Stomach (tissue), 19 donors: ENCODE measurements at places on chromosomes 7 and 10. TPM values are rescaled to one million over a fixed set of nuclear protein-coding genes. Genes with fewer than 3 reads are reported as not detected.

GRCh38 chr7:141685285-141686023 is 16.5 kb downstream of the DENND11 start:
- H3K27ac ChIP-seq = peak overlapping the region; percentile 14
- H3K4me3 ChIP-seq = no peak overlapping the region
- H3K36me3 ChIP-seq = peaks cover 63% of the 10 kb centered on the region
- DNase-seq = no peak
- H3K27me3 ChIP-seq = no peaks in the 10 kb centered on the region

PTPN20 gene
- polyA plus RNA-seq = 1.4 TPM

DNA sequence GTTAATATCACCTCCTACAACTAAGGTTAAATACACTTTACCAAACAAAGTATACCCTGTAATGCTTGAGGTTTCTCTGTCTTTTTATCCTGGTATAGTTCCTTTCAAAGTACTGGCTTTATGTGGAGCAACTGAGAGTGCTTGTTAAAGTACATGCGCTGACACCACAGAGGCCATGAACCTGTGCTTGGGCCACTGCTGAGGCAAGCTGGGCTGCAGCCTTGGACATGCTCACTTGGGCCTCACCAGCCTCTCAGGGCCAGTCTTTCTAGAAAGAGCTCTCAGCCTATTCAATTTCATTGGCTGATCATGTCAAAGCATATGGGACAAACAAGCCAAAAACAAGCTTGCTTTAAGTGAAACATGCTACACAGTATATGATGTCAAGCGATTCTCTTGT is 126.1 kb upstream of the DNAJB12 start:
- H3K27ac ChIP-seq = no peak overlapping the region
- no peak overlapping the region for H3K4me3 ChIP-seq
- no peaks in the 10 kb centered on the region for H3K27me3 ChIP-seq
- DNase-seq = no peak
- peaks cover 36% of the 10 kb centered on the region for H3K36me3 ChIP-seq

- no peak overlapping the region for H3K4me3 ChIP-seq
- no peak overlapping the region for H3K27ac ChIP-seq
- H3K4me1 ChIP-seq = no peaks in the 10 kb centered on the region
- H3K36me3 ChIP-seq = no peaks in the 10 kb centered on the region
Observed at GRCh38 chr10:82574081-82574480, 699.1 kb downstream of the NRG3 start.

DNA sequence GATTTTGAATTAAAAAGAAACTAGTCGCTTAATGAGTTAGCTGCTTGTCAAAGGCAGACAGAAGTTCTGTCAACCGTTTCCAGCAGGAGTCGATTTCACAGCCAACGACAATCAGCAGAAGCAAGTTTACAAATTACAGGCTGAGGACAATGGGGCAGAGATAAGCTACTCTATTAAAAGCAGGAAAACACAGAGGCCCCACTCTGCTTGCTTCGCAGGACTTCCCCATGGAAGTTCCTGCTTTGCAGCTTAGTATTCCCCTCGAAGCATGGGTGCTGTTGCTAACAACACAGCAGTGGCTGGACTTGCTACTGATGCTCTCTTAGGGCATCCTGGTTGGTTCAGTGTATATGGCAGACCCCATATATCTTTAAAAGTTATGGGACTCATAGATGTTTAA is 50.8 kb upstream of the KLF6 start:
- no peak for DNase-seq
- H3K4me1 ChIP-seq = peaks cover 14% of the 10 kb centered on the region
- H3K4me3 ChIP-seq = no peak overlapping the region

- no peaks in the 10 kb centered on the region for H3K27me3 ChIP-seq
- DNase-seq = no peak
- H3K36me3 ChIP-seq = no peaks in the 10 kb centered on the region
Observed at GRCh38 chr7:5423306-5423975, at the start of gene TNRC18. Gene TNRC18 (minus strand): TSS chr7:5423834. CDS start chr7:5421246, 2,588 bp downstream.

DNA sequence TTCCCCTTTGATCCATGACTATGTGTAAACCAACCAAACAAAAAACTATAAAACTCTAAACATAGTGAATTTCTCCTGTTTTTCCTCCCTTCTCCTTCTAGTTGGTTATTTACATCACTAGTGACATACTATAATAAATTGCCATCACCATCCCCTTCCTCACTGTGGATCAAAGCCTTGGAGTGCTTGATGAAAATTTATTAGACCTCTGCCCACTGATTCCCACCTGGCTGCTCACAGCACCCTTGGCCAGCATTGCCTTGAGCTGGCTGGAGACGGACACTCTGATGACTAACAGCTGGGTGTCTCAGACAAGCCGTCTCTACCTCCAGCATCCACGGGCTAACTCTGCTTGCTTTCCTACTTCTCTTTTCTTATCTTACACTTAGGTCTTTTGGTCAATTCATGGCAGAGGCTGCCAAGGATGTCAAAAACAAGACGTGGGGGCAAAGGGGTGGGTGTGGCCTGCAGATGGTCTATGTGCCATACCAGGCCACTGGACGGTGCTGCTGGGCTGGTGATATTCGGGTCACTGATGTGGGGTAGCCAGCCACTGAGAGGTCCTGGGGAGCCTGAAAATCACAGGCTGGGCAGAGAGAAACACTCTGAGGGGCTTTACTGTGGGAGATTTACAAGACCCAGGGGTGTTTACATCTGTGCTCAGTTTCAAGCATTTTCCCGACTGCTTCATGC is 207.8 kb downstream of the TAX1BP1 start:
- DNase-seq = no peak
- H3K27me3 ChIP-seq = no peaks in the 10 kb centered on the region
- H3K27ac ChIP-seq = no peak overlapping the region

SFXN4 gene
- 32.4 TPM for polyA plus RNA-seq

GRCh38 chr7:44210107-44210506 is 9.3 kb downstream of the YKT6 start:
- no peak for DNase-seq
- H3K36me3 ChIP-seq = peaks cover 76% of the 10 kb centered on the region
- no peak overlapping the region for H3K4me3 ChIP-seq
- H3K27me3 ChIP-seq = no peaks in the 10 kb centered on the region

DNA sequence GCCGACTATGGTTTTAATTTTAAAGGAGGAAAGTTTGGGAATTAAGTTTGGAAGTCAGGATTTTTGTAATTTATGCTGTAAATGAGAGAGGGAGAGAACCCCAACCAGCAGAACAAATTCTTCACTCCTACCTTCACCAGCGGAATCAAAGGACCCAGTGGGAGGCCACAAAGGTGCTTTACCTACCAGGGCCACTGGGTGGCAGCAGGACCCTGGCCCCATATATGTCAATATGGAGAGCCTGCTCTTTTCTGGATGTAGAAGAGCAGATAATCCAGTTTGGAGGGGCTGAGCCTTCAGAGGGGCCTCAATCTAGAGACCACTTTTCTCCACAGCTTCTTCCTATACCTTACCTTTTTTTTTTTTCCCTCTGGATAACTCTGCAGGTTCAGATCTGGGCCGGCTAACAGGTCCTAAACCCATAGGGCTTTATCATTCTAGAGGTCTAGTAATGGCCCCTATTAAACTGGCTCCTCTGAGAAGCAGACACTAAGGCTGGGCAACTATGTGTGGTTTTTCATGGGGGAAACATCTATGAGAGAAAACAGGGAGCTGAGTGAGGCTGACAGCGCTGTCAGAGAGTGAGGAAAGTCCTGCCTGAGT is 8.5 kb upstream of the SCD start:
- peak; percentile 89 for DNase-seq
- H3K4me1 ChIP-seq = peaks cover 10% of the 10 kb centered on the region
- H3K36me3 ChIP-seq = no peaks in the 10 kb centered on the region

DNA sequence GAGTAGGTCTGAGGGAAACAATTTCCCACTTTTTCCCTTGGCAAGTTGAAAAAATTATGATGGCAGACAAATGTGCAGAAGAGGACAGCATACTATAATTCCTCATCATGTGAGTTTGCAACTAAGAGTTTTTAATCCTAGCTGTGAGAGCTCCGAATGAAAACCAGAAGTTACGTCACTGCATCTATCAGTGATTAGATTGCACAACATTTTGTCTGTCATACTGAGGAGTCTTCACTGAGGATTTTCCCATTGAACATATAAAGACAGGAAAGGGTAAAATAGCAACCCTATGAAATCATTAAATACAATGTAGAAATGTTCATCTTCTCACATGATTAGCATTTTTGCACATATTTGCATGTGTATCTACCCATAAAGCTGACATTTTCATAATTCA is 45.8 kb downstream of the ZNF736 start:
- no peak overlapping the region for H3K4me3 ChIP-seq
- no peaks in the 10 kb centered on the region for H3K4me1 ChIP-seq
- peaks cover 12% of the 10 kb centered on the region for H3K36me3 ChIP-seq
- no peak overlapping the region for H3K27ac ChIP-seq
- no peak for DNase-seq

EBLN1 gene
- polyA plus RNA-seq = not detected

GRCh38 chr7:99098824-99099498 is 44.9 kb downstream of the SMURF1 start:
- DNase-seq = peak; percentile 67
- peak overlapping the region; percentile 81 for H3K27ac ChIP-seq
- no peaks in the 10 kb centered on the region for H3K27me3 ChIP-seq
- no peaks in the 10 kb centered on the region for H3K36me3 ChIP-seq
- H3K4me3 ChIP-seq = no peak overlapping the region
- H3K4me1 ChIP-seq = peaks cover 86% of the 10 kb centered on the region

ANK3 gene
- 12.8 TPM for polyA plus RNA-seq

DNA sequence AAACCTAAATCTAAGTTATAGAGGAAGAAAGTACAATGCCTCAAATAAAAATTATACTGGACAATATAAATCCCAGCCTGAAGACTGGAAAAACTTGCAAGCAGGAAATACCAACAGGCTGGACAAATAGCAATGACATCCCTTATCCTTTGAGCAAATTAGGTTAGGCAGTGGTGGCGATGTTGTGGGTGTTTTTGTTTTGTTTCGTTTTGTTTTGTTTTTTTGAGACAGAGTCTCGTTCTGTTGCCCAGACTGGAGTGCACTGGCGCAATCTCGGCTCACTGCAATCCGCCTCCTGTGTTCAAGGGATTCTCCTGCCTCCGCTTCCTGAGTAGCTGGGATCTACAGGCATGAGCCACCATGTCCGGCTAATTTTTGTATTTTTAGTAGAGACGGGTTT is 57.3 kb upstream of the TES start:
- H3K36me3 ChIP-seq = no peaks in the 10 kb centered on the region
- no peaks in the 10 kb centered on the region for H3K27me3 ChIP-seq
- DNase-seq = no peak

- no peaks in the 10 kb centered on the region for H3K36me3 ChIP-seq
- peaks cover 5% of the 10 kb centered on the region for H3K4me1 ChIP-seq
- DNase-seq = no peak
- H3K4me3 ChIP-seq = no peak overlapping the region
- H3K27ac ChIP-seq = no peak overlapping the region
Observed at GRCh38 chr7:16913643-16914042, 31.9 kb upstream of the AGR3 start.

DNA sequence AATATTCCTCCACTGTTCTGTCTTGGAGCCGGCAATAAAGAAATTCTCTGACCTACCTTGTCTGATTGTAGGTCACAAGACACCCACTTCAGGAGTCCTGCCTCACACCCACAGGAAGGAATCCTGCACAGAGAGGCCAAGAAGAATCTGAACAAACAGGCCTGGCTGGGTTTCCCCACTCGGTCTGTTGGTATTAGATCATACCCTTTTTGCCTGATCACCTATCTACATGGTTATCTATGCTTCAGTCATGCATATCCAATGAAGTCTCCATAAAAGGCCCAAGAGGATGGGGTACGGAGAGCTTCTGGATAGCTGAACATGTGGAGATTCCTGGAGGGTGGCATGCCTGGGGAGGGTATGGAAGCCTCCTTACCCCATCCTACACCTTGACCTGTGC is 12.3 kb downstream of the OGDH start:
- no peak overlapping the region for H3K4me3 ChIP-seq
- H3K27me3 ChIP-seq = no peaks in the 10 kb centered on the region
- H3K27ac ChIP-seq = no peak overlapping the region
- peaks cover 29% of the 10 kb centered on the region for H3K4me1 ChIP-seq

DNA sequence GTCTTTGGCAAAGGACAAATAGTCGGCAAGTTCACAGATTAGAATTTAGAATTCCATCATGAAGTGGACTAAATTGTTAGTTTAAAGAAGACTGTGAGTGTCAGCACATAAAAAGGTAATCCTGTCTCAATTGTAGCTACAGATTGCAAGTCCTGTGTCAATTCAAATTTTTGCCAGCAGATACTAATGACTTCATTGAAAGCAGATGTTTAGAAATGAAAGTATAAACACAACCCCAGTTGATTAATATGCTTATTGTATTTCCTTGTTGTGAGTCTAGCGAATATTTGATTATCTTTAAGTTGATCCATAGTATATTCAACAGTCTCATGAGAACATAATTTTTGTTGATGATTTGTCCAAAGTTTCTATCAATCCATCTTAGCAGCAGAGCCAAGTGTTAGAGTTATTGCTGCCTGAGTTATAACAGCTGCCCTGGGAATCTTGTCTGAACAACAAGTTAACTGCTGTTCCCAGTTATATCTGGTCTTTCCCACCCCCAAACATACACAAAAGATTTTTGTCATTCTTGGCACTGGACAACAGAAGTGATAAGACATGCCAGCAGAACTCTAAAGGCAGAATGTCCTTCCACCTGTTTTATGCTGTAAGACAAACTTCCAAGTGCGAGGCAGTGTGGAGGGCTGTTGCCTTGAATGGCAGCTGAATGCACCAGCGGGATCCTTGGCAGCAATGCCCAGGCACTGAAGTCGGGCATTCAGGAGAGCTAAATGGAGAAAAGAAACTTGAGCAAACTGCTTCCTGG is 21.3 kb upstream of the HERPUD2 start:
- H3K4me3 ChIP-seq = no peak overlapping the region
- no peaks in the 10 kb centered on the region for H3K36me3 ChIP-seq
- H3K27me3 ChIP-seq = no peaks in the 10 kb centered on the region
- peak overlapping the region; percentile 47 for H3K27ac ChIP-seq

DNA sequence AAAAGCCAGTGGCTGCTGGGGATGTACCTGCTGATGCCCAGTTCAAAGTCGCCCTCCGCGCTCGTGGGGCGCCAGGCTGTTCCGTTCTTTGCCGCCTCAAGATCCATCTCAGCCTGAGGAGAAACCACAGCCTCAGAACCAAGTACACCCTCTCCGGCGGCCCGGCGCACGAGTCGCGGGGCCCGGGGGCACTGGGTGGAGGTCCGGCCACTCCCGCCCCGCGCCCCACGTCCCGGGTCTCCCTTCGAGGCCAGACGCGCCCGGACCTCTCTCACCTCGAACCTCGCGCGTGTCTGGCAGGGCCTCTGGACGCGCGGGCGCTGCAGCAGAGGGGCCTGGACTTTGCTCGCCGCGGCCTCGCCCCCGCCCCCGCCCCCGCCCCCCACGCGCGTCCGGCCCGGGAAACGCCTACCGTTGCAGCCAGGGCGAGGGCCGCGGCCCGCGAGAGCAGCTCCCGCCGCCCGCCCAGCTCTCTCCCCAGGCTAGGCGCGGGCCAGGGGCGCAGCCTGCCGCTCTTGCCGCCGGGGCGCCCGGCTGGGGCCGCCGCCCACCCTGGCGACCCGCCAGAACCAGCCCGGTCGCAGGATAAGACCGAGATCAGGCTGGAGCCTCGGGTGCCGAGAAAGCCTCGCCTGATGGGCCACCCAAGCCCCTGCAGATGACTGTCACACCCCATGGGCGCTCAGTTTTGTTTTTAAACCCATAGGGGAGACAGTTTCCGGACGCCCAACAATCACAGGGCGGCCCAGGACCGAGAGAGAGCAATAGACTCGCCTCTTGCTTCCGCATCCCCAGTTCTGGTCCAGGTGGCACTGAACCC is at the start of gene ABCB4:
Gene ABCB4, minus strand, starts transcription at position 322 of the 820 bp plus-strand sequence. Its CDS starts 215 bp downstream, at position 107.
- no peaks in the 10 kb centered on the region for H3K36me3 ChIP-seq
- H3K27me3 ChIP-seq = no peaks in the 10 kb centered on the region
- DNase-seq = no peak
- H3K4me3 ChIP-seq = peak within 1 kb of the TSS; percentile 56
- H3K4me1 ChIP-seq = peaks cover 11% of the 10 kb centered on the region
